ENCODE measurements at places on chromosomes 5 and 9.

- DNase-seq = no peak
Observed at GRCh38 chr5:176413709-176414191, 2.6 kb downstream of the CLTB start.

GRCh38 chr9:16386007-16386826 lies 484.3 kb downstream of the BNC2 start:
- no peak for DNase-seq

DNA sequence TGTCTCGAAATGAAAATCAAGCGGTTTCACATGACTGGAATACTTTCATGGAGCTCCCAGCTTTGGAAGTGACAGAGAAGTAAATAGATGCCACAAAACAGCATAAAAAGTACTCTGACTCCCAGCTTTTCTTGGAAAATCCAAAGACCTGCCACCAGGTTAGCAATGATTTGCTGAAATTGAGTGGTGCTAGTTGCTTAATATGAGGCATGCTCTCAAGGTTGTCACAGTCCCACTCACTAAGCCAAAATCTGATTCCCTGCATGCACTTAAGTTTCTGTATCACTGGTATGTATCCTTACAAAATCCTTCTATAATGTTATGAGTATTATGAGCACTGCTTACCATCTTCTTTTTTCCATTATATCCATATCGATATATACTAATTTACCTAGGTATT lies 13.0 kb upstream of the SH3RF2 start:
- no peak for DNase-seq

DNA sequence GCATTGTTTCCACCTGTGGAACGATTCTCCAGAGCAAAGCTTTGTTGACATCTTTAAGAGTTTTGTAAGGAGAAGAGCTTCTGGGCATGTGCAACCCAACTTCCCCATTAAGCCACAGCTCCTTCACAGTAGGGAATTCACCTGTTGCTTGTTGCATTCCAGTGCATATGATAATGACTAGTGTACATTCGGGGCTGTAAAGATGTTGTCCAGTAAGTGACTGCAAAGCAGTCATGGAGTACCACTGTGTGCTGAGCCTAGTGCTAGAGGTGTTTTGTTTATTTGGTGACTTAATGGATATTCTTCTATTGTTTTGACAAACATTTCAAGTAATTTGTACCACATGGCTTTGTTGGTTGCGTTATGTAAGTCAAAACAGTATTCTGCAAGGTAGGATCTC lies 12.8 kb downstream of the UGCG start:
- no peak for DNase-seq

- no peak for DNase-seq
Observed at GRCh38 chr9:130526854-130527650, 52.3 kb upstream of the FUBP3 start.

GRCh38 chr5:135402031-135402430 lies 3.0 kb upstream of the MACROH2A1 start:
- DNase-seq = no peak

Data from activated naive CD4-positive, alpha-beta T cell treated with anti-CD3 and anti-CD28 coated beads, Interleukin-2, amount 50 U/mL, for 72 hours (primary cell).